ENCODE measurements at places on chromosomes 2 and 18.

- DNase-seq = no peak
Observed at GRCh38 chr2:42839809-42840501, 47.6 kb upstream of the HAAO start.

DNA sequence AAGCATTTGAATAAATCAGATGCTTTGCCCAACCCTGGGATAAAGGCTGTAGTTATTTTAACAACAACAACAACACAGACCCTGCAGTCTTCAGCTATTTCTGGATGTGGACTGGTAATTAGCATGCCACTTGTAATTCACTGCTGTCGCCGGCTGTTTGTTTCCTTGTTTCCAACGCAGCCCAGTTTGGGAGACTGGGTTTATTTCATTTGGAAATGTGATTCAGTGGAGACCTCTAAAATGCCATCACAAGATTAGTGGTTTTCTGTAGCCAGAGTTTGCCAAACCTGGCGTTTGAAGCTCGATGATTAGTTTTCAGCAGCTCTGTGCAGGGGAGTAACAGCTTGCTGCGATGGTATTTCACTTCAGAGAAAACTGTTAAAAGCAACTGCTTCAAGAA lies 83.5 kb downstream of the LDLRAD4 start:
- DNase-seq = no peak

DNA sequence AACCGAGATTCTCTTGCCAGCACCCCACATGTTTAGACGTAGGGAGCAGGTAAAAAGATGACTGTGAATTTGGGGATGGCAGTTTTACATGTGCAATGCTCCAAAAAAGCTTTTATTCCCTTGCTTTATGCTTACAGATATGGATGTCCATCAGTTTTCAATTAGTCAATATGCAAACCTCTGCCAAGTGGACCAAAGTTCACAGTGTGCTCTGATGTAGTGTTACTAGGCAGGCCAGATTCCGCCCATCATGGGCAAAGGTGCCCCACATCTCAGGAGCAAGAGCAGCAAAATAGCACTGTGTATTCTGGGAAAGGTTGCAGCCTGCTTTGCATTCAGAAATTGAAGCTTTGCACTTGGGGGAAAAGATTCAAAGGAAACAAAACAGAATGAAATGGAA lies 329.7 kb upstream of the ZEB2 start:
- DNase-seq = no peak

- DNase-seq = no peak
Observed at GRCh38 chr2:102486941-102487702, 14.1 kb downstream of the SLC9A4 start.

GRCh38 chr2:227029426-227030105 lies 134.4 kb downstream of the COL4A4 start:
- no peak for DNase-seq

GRCh38 chr18:75639472-75639831 lies 211.9 kb upstream of the SMIM21 start:
- DNase-seq = no peak

DNA sequence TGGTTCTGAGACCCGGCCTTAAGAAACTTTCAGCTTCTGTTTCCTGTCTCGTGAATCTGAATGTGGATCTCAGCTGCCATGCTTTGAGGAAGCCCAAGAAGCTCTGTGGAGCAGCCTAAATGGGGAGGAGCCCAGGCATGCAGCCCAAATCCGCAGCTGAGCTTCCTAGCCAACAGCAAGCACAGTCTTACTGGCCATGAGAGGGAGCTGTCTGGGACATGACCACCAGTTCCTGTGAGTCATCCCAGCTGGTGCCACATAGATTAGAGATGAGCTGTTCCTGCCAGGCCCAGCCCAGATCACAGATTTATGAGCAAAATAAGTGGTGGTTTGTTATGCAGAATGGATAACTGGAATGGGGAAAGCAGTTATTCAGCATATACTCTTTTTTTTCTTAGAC lies 224.4 kb upstream of the APCDD1 start:
- DNase-seq = peak; percentile 48

- no peak for DNase-seq
Observed at GRCh38 chr18:74005320-74006109, 142.1 kb downstream of the FBXO15 start.

DNA sequence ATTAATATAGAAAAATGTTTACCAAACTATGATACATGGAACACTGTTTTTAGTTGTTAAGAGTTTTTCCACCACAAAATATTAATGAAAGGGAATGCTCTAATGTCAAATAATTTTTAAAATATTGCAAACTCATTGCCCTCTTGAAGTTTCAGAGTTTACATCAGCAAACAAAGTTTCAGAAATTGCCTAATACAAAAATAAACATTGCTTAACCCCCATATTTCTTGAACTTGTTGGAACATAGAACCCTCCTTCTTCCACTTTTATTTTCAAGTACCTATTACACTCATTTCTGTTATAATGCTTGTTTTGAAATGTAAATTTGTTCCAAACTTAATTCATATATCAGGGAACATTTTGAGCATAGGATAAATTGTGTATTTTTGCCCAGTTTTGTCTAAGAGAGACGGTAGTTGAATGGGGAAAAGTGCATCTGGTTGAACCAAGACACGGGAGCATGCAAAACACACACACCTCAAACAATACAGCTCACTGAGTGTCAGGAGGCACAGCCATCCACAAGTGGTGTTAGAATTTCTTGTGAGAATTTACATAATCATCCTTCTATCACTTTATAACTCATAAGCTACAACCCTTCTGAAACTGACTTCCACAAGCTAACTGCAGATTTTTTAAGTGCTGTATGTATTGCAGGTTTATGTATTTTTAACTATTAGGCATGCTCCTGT lies 5.3 kb upstream of the MC4R start:
- no peak for DNase-seq

DNA sequence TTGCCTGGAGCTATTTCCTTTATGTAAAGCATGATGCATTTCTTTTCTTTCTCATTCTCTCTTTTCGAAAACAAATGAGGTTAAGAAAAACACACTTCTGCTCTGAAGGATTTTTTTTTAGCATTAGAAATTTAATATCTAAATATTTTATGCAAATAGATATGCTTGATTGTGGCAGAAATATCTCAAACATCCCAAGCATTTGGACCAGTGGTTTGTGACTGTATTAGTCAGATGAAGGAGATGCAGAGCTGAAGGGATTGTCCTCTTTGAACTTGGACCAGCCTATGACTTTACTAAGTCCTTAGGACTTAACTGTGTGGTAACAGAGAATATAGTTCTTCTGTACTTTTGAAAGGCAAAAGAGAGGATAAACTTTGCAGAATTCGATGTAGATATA lies 335.9 kb upstream of the NT5C1B start:
- no peak for DNase-seq

GRCh38 chr2:56195563-56195962 lies 11.8 kb downstream of the CCDC85A start:
- DNase-seq = no peak

DNA sequence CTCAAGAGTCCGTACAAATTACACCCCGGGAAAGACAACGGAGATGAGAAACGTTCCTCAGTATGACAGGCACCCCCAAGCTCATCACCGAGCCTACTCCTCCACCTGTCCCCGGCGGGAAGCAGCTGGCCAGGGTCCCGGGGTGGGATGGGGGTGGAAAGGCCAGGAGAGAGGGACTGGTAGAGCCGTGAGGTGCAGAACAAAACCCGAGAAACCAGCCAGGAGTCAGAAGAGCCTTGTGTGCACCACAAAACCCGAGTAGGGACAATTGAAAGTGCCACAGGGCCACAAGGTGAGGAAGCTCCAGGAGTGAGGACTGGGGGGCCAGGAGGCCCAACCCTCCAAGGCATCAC lies 75.5 kb upstream of the SALL3 start:
- DNase-seq = no peak

All from kidney epithelial cell (primary cell).